ENCODE measurements at places on chromosomes 7 and 10. TPM values are rescaled to one million over a fixed set of nuclear protein-coding genes. Genes with fewer than 3 reads are reported as not detected.

KLLN gene
- total RNA-seq, result 1.8 TPM

GRCh38 chr10:97733256-97733655, 3.7 kb upstream of the ZFYVE27 start:
- peaks cover 6% of the 10 kb centered on the region for H3K4me1 ChIP-seq
- no peak overlapping the region for H3K4me3 ChIP-seq
- peaks cover 4% of the 10 kb centered on the region for H3K27me3 ChIP-seq

DNA sequence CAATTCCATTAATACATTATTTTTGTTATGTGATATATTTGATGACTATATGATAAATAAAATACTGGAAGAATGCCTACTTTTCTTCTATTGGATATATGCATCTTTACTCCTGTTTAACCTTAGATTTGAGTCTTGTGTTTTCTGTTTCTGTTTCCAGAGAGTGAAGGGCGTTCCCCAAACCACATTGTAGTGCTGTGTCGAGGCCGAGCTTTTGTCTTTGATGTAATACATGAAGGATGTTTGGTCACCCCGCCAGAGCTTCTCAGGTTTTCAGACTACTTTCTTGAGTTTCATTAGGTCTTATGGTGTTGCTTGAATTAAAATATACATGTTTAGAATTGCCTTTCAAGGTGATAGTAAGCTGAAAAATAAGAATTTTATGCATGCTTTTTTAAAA, 23.8 kb downstream of the CROT start:
- no peaks in the 10 kb centered on the region for H3K27me3 ChIP-seq
- H3K4me3 ChIP-seq, result no peak overlapping the region
- H3K27ac ChIP-seq, result no peak overlapping the region
- no peaks in the 10 kb centered on the region for H3K36me3 ChIP-seq

- no peaks in the 10 kb centered on the region for H3K36me3 ChIP-seq
- no peak overlapping the region for H3K27ac ChIP-seq
- H3K27me3 ChIP-seq, result no peaks in the 10 kb centered on the region
Measured at GRCh38 chr7:123024989-123025758, 29.7 kb upstream of the TAS2R16 start.

DNA sequence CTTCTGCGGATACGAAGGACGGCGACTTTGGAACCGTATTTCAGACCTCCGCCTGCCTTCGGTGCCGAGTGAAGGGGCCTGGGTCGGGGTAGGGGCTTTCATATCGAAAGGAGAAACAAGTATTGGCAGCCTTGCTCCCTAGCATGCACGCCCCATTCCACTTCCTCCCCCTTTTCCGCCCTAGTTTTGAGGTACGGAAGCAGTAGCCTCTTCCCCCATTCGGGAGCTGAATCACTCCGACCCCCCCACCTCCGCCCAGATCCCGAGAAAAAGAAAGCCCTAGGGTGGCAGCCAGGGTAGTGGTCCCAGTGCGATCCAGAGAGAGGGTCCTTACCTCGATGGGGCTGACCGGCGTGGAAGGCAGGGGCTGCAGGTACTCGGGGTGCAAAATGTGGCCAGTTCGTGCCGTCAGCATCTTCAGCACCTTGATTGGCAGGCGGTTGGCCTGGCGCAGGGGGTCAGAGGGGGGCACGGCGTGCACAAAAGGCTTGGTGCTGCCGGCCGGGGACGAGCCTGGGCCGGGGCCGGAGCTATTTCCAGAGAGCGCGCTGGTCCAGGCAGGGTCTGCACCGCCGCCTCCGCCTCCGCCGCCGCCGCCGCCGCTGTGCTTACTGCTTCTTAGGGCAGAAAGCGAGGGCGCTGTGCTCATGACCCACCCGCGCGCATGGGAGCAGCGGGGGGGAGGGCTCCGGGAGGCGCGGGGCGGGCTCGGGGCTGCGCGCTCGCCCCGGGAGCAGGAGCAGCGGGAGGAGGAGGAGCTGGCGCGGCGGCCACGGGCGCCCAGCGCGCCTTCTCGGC, 594 bp downstream of the ZNF503 start:
- peak; percentile 82 for DNase-seq
- peaks cover 37% of the 10 kb centered on the region for H3K27me3 ChIP-seq
- H3K4me3 ChIP-seq, result peak overlapping the region; percentile 97
- peaks cover 6% of the 10 kb centered on the region for H3K36me3 ChIP-seq
- peaks cover 5% of the 10 kb centered on the region for H3K4me1 ChIP-seq

WIPF3 gene
- 1.3 TPM for total RNA-seq

GRCh38 chr7:85119934-85120333, 66.9 kb downstream of the SEMA3D start:
- no peaks in the 10 kb centered on the region for H3K36me3 ChIP-seq
- H3K4me1 ChIP-seq, result no peaks in the 10 kb centered on the region
- H3K4me3 ChIP-seq, result no peak overlapping the region
- no peaks in the 10 kb centered on the region for H3K27me3 ChIP-seq
- DNase-seq, result no peak
- H3K27ac ChIP-seq, result no peak overlapping the region

FAM24A gene
- not detected for total RNA-seq

DNA sequence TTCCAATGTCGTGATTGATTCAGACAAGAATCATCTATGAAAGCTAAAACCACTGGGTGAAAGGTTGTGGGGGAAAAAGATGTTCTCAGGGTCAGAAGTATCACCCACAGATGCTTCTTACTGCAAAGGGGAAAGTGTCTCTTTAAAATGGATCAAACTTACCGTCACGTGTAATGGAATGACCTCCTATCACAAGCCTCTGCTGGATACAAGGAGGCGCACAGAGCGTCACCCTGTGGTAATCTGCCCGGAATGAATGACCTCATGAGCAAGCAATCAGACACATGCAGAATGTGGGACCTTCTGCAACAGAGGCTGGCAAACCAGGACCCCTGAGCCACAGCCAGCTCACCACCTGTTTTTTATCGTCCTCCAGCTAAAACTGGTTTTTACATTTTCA, 33.0 kb downstream of the WIPF3 start:
- H3K4me1 ChIP-seq, result no peaks in the 10 kb centered on the region
- H3K36me3 ChIP-seq, result no peaks in the 10 kb centered on the region
- no peak overlapping the region for H3K27ac ChIP-seq
- no peak overlapping the region for H3K4me3 ChIP-seq
- peaks cover 26% of the 10 kb centered on the region for H3K27me3 ChIP-seq

RAB19 gene
- total RNA-seq, result 1.2 TPM

- H3K36me3 ChIP-seq, result no peaks in the 10 kb centered on the region
- no peak overlapping the region for H3K27ac ChIP-seq
- H3K27me3 ChIP-seq, result no peaks in the 10 kb centered on the region
- no peak overlapping the region for H3K4me3 ChIP-seq
Measured at GRCh38 chr10:124047427-124048152, 45.8 kb downstream of the CHST15 start.

HECW1 gene
- 0.39 TPM for total RNA-seq

H2BK1 gene
- total RNA-seq, result not detected

- H3K27ac ChIP-seq, result no peak overlapping the region
- H3K4me1 ChIP-seq, result no peaks in the 10 kb centered on the region
- peaks cover 44% of the 10 kb centered on the region for H3K27me3 ChIP-seq
- H3K36me3 ChIP-seq, result no peaks in the 10 kb centered on the region
- no peak overlapping the region for H3K4me3 ChIP-seq
- DNase-seq, result no peak
Measured at GRCh38 chr10:127745861-127746260, 8.9 kb downstream of the FOXI2 start.

SPDYE11 gene
- not detected for total RNA-seq

MMRN2 gene
- total RNA-seq, result 7.9 TPM

- H3K36me3 ChIP-seq, result no peaks in the 10 kb centered on the region
- H3K27ac ChIP-seq, result no peak overlapping the region
- peaks cover 2% of the 10 kb centered on the region for H3K4me1 ChIP-seq
- H3K27me3 ChIP-seq, result no peaks in the 10 kb centered on the region
- no peak overlapping the region for H3K4me3 ChIP-seq
Measured at GRCh38 chr10:98231417-98231816, 36.6 kb downstream of the LOXL4 start.

- no peak for DNase-seq
- H3K36me3 ChIP-seq, result peaks cover 8% of the 10 kb centered on the region
Measured at GRCh38 chr7:151394076-151395035, 15.5 kb downstream of the WDR86 start.

GRCh38 chr7:18016547-18017444, 10.8 kb downstream of the PRPS1L1 start:
- no peaks in the 10 kb centered on the region for H3K4me1 ChIP-seq
- H3K4me3 ChIP-seq, result no peak overlapping the region
- DNase-seq, result peak; percentile 26
- no peaks in the 10 kb centered on the region for H3K36me3 ChIP-seq
- H3K27me3 ChIP-seq, result no peaks in the 10 kb centered on the region

NYAP1 gene
- 9.0 TPM for total RNA-seq

- H3K4me1 ChIP-seq, result no peaks in the 10 kb centered on the region
- no peak for DNase-seq
- no peak overlapping the region for H3K4me3 ChIP-seq
- no peaks in the 10 kb centered on the region for H3K27me3 ChIP-seq
- no peaks in the 10 kb centered on the region for H3K36me3 ChIP-seq
- H3K27ac ChIP-seq, result no peak overlapping the region
Measured at GRCh38 chr10:94107191-94107590, 113.5 kb downstream of the PLCE1 start.

PON3 gene
- total RNA-seq, result not detected

DNA sequence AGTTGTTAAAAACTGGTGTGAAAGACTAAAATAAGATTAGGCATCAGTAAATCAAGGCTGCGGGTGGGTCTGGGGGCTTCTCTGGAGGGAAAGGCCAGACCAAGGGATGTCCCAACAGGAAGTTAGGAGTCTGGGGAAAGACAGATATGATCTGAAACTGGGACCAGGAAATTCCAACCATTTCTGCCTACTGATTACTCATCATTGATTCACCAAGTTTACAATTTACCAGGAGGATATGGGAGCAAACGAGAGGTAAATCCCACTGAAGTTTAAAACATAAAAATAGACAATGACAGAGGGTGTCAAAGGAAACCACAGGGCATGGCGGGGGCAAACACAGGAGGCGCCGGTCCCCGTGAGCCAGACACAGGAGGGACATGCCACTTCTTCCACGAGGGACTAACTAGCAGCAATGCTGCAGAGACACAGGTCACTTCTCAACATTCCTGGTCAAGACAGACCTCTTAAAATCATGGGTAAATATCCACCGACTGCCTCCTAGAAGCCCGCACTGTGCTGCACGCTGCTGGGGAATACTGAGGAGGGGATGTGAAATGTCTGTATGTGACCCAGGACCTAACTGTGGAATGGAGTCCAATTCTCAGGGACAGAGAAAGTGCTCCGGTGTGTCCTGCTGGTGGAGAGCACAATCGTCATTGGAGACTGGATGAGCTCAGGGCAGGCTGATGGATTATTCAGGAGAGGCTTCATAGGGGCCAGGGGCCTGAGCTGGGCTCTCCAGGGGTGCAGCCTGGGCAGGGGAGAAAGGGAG, 153.4 kb upstream of the KLF14 start:
- no peaks in the 10 kb centered on the region for H3K36me3 ChIP-seq
- no peaks in the 10 kb centered on the region for H3K27me3 ChIP-seq
- no peak overlapping the region for H3K4me3 ChIP-seq

- peaks cover 3% of the 10 kb centered on the region for H3K4me1 ChIP-seq
- H3K27me3 ChIP-seq, result peaks cover 18% of the 10 kb centered on the region
- DNase-seq, result no peak
- H3K4me3 ChIP-seq, result no peak overlapping the region
- no peaks in the 10 kb centered on the region for H3K36me3 ChIP-seq
Measured at GRCh38 chr7:149500910-149501309, 3.3 kb upstream of the ZNF746 start.

CRPPA gene
- total RNA-seq, result 4.6 TPM

DNA sequence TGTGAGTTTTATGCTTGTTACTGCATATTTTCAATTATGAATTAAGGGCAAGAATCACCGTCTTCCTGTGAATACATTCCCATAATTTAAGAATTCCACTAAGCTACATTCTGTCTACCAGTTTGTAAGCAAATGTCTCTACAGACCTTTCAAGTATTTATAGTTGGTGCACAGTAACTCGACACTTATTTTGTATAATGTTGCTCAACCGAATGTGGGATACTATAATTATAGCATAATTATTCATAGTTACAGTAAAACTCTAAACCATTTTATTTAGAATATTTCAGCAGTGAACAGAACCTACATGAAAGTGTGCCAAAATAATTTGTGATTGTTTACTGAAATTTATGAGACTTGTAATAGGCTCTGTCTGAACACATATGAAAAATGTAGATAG, 17.3 kb upstream of the CUBN start:
- DNase-seq, result no peak
- no peaks in the 10 kb centered on the region for H3K4me1 ChIP-seq
- no peaks in the 10 kb centered on the region for H3K36me3 ChIP-seq

NUDCD3 gene
- 44.8 TPM for total RNA-seq

DNA sequence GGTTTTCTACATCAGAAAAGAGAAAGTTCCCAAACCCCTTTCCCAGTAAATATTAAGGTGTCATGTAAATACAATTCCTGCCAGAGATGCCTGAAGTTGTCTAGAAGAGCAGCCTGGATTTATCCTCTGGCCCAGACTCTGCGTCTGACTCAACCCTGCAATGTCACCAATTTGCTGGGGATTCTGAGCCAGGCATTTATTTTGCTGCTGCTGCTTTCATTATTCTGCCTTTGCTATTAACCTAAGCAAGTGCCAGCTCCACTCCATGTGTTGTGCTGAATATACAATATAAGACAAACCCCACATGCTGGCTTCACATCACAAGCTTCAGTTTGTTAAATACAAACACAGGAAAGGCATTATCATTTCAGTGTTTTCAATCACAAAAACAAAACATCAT, 59.1 kb downstream of the ELAPOR2 start:
- H3K27ac ChIP-seq, result no peak overlapping the region
- no peak overlapping the region for H3K4me3 ChIP-seq
- H3K4me1 ChIP-seq, result peaks cover 42% of the 10 kb centered on the region
- H3K27me3 ChIP-seq, result no peaks in the 10 kb centered on the region

FGF8 gene
- 12.8 TPM for total RNA-seq

GRCh38 chr10:73576890-73577591, 14.1 kb downstream of the USP54 start:
- no peak overlapping the region for H3K4me3 ChIP-seq
- peak; percentile 24 for DNase-seq
- no peaks in the 10 kb centered on the region for H3K27me3 ChIP-seq
- H3K4me1 ChIP-seq, result no peaks in the 10 kb centered on the region
- peak overlapping the region; percentile 95 for H3K27ac ChIP-seq
- H3K36me3 ChIP-seq, result no peaks in the 10 kb centered on the region

DNA sequence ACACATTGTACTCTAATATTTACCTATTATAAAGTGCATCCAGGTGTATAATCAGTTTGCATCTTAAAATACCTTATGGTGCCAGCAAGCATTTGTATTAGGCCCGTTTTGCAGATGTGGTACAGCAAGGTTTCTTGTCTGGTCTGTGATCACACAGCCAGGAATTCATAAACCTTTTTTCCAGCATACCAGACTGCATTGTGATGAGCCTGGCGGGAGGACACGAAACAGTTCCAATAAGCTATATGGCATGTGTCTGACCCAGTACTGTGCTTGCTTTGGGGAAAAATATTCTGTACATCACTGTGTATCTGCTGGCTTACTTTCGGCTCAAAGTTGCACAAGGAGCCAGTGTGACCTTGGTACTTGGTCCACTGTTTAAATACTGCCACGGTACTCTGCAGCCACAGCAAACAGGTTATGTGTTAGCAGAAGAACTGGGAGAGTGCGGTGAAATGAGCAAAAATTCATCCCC, 36.3 kb downstream of the CHN2 start:
- no peak overlapping the region for H3K27ac ChIP-seq
- DNase-seq, result no peak
- H3K36me3 ChIP-seq, result no peaks in the 10 kb centered on the region
- H3K27me3 ChIP-seq, result no peaks in the 10 kb centered on the region

GRCh38 chr10:110613341-110613995, 30.7 kb upstream of the RBM20 start:
- no peak for DNase-seq
- no peak overlapping the region for H3K27ac ChIP-seq
- H3K4me1 ChIP-seq, result peaks cover 14% of the 10 kb centered on the region
- no peaks in the 10 kb centered on the region for H3K36me3 ChIP-seq

TMEM229A gene
- total RNA-seq, result 0.18 TPM

ICA1 gene
- 60.7 TPM for total RNA-seq

Measured in cardiac muscle cell (in vitro differentiated cells and primary cell).